ENCODE measurements at places on chromosomes 5 and 9.

GRCh38 chr9:133759146-133759900 lies 21.2 kb upstream of the SARDH start:
- no peak for DNase-seq

DNA sequence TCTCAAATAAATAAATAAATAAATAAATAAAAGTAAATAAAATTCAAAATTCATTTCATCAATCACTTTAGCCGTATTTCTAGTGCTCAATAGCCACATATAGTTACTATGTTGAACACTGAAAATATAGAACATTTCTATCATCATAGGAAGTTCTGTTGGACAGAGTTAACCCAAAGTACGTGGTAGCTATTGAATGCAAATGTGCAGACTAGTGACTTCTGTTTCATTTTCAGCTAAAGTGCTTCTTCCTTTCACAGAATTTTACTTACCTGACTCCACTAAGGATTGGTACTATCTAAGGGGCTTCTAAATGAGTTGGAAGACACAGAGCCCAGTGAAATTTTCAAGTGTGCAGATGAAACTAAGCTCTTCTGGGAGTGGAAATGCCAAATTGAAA lies 1208.3 kb downstream of the MAT2B start:
- no peak for DNase-seq

GRCh38 chr5:159893040-159893695 lies 23.1 kb upstream of the ADRA1B start:
- no peak for DNase-seq

- DNase-seq, result no peak
Measured at GRCh38 chr9:121757281-121757585, 105.8 kb downstream of the DAB2IP start.

- DNase-seq, result peak; percentile 38
Measured at GRCh38 chr9:93028448-93029006, 30.0 kb upstream of the SUSD3 start.

GRCh38 chr5:100758780-100759179 lies 144.3 kb downstream of the ST8SIA4 start:
- DNase-seq, result no peak

DNA sequence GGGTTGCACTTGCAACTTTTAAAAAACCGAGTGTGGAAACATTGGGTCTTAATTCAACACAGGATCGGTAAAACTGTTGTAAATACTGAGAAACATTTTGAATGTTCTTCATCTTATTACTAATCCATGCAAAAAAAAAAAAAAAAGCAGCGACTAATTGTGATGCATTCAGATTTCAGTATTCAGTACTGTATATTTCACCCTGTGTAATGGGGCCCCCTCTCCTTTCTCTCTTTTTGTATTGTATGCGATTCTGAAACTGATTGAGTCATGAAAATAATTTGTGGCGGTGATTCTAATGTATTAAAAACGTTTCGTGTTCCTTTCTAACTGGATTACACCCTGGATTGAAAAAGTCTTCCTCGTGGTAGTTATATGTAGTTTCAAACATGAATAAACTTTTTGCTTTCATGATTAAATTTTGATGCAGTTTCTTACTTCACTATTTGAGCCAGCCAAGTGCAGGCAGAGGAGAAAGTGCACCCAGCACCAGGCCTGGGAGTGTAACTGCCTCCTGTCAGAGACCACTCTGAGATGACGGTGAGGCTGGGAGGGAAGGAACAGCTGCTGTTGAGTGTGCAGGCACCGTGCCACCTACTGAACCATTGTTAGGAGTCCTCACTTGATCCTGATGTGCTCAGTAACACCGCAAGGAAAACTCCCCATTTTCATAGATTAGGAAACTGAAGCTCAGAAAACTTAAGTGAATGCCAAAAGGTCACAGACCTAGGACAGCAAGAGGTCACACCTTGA lies 220.0 kb downstream of the PBX3 start:
- DNase-seq, result no peak

GRCh38 chr9:133144904-133145851 lies 18.5 kb downstream of the GBGT1 start:
- DNase-seq, result no peak

- no peak for DNase-seq
Measured at GRCh38 chr9:13274886-13275641, 4.4 kb downstream of the MPDZ start.

- DNase-seq, result peak; percentile 68
Measured at GRCh38 chr5:147748590-147748989, 33.9 kb downstream of the JAKMIP2 start.

GRCh38 chr5:14696057-14696456 lies 31.5 kb downstream of the OTULIN start:
- no peak for DNase-seq

DNA sequence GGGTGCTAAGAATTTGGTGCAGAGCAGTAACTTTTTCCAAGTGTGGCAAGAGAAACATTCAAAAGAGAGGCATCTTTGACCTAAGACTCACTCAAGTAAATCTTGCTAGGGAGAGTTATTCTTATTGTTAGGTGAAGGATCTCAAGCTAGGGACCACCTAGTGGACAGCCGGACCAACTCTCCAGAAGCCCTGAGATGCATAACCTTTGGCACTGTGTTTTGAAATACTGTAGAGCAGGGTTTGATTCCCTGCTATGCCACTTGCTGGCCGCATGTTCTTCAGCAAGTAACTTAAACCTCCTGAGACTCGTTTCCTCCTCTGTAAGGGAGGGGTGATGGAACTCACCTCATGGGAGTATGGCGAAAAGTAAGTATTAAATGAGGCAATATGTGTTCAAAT lies 336.1 kb upstream of the ADAMTSL1 start:
- no peak for DNase-seq

- DNase-seq, result no peak
Measured at GRCh38 chr9:1083325-1083913, 33.3 kb downstream of the DMRT2 start.

GRCh38 chr5:128498844-128499455 lies 39.1 kb downstream of the FBN2 start:
- DNase-seq, result peak; percentile 3

DNA sequence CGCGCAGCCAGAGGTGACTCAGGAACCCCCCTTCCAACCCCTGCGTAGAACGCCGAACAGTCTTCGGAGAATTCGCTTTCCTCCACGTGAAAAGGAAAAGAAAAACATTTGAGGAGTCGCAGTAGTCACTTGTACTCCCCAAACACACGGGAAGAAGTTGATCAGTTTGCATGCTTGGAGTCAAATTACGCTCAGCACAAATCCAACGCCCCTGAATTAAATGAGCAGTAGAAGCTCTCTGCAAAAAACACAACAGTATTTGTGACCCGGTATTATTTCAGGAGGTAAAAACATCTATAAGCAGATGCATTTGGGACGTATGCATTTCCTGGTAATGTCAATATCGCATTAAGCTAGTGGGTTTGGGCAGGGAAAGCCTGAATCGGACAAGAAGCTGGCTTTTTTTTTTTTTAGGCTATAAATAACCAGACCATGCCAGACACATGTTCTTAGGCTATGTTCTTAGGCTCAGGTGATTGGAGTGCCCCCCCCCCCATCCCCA lies 854 bp upstream of the ARL15 start:
- DNase-seq, result no peak

GRCh38 chr5:132484391-132484725 lies 6.2 kb downstream of the IRF1 start:
- DNase-seq, result no peak

DNA sequence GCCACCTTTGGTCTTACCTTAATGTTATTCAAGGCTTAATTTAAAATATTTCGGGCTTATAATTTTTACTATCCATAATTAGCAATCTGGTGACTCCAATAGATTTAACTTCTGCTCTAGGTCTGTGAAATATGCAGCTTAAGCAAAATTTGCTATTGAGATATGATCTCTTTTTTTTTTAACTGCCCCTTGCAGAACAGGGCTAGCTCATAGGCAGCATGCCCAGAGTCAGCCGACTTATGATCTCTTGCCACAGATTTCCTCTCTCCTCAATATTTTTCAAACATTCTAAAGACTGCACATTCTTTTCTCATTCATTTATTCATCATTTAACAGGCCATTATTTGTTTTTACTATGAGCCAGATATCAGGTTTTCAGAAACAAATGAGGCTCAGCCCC lies 4.5 kb downstream of the TTC23L start:
- no peak for DNase-seq

DNA sequence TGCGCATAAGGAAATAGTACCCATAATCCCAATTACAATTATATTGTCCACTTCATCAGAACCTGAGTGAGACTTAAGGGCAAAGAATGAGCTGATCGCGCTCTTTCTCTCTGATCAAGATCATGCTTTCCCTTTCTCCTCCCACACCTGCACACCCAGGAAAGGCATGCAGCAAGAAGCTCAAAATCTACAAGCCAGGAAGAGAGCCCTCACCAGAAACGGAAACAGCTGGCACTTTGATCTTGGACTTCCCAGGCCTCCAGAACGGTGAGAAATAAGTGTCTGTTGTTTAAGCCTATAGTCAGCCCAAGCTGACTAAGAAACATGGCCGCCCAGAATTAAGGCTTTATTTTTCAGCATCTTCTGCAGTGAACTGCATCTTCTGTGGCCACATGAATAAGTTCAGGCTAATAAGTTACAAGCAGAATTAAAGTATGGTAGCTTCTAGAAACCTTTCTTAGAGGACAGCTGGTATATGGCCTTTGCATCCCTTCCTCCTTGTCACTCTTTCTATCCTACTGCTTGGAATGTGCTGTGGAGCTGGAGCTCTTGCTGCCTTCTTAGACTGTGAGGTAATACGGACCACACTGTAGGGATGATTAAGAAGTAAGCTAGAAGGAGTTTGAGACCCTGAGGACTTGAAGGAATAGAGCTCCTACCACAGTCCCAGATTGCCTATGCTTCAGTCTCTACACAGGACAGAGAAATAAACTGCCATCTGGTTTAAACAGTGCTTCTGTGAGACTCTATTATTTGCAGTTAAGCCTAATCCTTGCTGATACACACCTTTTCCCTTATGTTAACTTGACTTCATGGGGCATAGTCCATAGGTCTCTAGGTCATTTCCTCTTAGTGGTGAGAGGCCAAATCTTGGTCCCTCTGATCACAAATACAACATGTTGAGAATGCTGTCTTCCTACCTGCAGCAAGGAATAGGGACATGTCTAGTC lies 17.2 kb downstream of the OR2S2 start:
- DNase-seq, result no peak

DNA sequence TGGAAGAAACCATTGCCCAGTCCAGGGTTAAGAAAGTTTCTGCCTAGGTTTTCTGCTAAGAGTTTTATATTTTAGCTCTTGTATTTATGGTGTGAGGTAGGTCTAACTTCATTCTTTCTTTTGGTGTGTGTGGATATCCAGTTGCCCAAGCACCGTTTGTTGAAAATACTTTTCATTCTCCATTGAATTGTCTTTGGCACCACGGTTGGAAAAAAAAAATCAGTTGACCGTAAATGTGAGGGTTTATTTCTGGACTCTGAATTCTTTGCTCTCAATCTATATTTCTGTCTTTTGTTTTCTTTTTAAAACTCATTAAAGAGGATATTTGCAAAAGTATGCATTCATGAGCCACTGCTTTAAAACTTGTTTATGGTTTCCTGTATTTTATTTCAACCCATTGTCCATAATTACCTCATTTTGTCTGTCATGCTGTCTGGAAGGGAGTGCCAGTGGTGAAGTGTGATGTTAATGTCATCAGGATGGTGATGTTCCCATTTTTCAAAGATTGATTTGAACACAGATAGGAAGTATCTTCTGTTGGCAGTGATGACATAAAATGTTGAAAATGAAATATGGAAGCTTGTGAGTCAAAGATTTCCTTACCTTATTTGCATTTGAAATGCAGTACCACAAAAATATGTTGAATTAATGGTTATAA lies 33.9 kb downstream of the HABP4 start:
- no peak for DNase-seq

Data from NCI-H2081 (cell line).